ENCODE measurements at places on chromosomes 3 and 15.
A peak's percentile ranks its signal among the peaks of the same experiment; 100 is the strongest.

DNA sequence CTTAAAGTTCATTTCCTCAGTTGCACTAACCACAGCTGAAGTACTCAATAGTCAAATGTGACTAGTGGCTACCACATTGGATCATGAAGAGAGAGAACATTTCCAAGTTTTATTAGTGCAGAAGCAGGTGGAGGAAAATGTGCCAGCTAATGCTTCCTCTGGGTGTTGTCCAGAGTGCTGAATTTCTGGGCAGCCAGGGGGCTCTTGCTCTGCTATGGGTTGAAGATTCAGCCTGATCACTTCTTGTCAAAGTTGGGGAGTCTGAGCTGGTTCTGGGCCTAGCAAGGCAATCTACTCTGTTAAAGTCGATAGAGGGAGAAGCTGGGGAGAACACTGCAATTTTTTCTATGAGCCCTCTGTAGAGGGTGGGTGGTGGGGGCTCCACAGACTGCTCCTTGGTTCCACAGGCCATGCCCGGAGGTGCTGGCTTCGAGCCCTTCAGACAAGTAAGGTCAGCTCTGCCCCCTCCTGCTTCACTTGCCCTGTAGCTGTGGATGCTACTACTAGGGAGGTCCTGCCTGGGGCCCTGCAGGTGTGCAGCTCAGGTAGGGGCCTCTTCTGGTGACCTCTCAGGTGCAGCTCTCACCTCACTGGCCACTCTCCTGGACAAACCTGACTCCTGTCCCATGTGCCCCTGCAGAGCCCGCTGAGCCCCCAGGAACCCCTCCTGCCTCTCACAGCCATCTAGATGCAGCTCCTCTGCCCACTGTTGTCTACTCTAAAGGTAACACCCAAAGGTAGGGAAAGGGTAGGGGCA, 8.2 kb downstream of the ALG3 start:
- DNase-seq: no peak

GRCh38 chr3:4504340-4505261, 11.5 kb downstream of the ITPR1 start:
- DNase-seq: no peak

DNA sequence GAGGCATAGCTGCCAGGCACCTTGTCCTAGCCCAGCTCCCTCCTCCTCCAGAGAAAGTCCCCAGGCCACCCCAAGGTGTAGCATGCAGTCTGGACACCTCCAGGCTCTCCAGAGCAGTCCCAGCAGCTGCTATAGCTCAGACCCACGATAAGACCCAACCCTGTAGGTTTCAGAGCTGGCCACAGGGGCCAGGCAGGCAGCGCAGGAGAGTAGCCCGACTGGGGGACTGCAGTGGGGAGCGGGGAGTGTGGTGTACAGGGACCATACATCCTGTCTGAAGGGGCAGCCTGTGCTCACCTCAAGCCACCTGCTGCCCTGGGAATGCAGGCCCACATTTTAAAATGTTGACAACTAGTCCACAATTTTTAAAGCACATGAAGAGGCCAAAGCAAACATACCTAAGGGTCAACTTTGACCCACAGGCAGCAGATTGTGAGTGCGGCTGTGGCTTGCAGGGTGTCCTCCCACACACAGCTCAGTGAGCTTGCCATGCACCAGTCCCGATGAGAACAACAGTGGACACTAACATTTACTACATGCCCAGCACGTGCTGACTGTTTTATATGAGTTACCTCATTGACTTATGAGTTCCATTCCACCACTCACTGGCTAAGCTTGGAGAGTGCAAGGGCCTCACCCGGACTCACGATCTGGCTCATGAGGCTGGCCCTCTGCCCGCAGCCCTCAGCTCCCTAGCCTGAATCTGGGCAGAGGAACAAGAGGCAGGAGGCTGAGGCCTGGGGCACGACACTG, 81.4 kb downstream of the DNAJB8 start:
- DNase-seq: no peak

GRCh38 chr3:64174328-64174727, 50.9 kb downstream of the PRICKLE2 start:
- no peak for DNase-seq

GRCh38 chr3:66083096-66083678, 44.5 kb upstream of the MAGI1 start:
- no peak for DNase-seq

DNA sequence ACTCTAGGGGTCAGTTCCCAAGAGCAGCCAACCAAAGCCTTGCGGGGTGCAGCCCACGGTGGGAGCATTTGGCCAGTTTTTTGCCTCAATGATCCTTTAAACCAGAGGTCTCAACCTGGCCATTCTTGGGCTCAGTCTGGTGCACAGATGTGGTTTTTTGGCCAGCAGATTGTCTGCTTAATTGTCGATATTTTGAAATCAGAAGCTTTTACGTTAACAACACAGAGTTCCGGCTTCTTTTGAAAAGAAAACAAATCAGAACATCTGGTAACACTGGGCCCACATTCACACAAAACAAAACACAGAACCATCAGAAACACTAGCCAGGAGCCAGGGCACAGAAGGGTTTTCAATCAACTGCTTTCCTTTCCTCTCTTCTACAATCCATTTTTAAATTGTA, 127.7 kb downstream of the XXYLT1 start:
- DNase-seq: no peak

- DNase-seq: no peak
Observed at GRCh38 chr15:99507504-99508310, 58.1 kb upstream of the MEF2A start.

DNA sequence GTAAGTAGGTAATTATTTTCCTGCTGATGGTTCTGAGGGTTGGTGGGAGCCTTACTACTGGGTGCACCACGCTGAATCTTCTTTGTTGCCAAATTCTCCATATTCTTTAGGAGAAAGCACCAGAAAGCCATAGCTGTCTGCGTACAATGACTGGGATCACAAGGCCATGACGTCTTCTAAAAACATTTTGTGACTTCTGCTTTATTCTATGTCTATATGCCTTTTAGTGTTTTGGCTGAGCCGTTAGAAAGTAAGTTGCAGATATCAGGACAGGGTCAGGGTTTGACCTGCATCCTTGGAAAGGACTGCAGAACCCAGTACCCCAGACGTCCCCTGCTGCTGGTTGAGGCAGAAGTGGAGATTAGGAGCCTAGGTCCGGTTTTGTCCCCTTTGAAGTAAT, 95.6 kb downstream of the DNASE1L3 start:
- no peak for DNase-seq

GRCh38 chr15:61084472-61084871, 144.6 kb downstream of the RORA start:
- no peak for DNase-seq

DNA sequence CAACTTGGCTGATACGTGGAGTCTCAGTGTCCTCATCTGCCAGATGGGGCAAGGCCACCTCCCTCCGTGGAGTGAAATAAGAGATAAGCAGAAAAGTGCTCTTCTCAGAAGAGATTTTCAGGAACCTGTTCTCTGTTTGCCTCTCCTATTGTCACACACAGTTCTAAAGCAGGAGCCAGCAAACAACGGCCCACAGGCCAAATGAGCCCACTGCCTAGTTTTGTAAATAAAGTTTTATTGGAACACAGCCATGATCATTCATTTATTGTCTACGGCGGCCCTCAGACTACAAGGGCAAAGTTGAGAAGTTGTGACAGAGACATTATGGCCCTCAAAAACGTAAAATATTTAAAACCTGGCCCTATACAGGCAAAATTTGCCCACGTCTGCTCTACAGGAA, 256.8 kb upstream of the IGF1R start:
- no peak for DNase-seq

DNA sequence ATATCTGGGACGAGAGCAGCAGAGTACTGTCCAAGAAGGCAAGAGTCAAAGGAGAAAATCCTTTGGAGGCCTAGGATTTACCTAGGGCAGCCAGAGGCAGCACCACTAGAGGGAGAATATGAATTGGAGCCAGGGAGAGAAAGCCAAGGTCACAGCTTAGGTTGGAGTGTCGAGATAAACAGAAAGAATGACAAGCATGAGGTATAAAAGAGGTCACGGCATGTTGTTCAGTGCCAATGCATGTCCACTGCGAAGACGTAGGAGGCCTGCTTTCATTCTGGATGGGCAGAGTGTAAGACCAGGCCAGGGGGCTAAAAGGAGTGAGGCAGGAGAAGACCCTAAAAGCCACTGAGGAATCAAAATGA, 47.2 kb downstream of the THBS1 start:
- DNase-seq: no peak

DNA sequence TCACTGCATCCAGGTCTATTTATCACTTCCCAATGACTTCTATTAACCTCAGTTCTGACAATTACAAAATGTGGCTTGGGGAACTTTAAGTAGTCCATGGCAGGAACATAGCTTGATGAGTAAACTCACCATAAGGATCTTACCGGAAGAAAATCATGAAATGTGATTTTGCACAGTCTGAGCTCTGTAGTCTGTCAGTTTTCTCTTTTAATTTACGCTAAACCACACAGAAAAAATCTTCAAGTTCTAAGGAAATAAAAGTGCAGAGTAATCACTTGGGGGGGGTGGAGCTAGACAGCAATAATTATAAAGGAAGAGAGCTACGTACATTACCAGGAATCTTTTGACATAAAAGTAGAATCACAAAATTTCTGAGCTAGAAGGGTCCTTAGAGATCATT, 9.2 kb downstream of the TBC1D5 start:
- no peak for DNase-seq

- no peak for DNase-seq
Observed at GRCh38 chr3:89238846-89239245, 131.4 kb downstream of the EPHA3 start.

- DNase-seq: peak; percentile 17
Observed at GRCh38 chr3:52032702-52033408, 23.5 kb downstream of the DUSP7 start.

- DNase-seq: no peak
Observed at GRCh38 chr15:73787621-73788020, 34.5 kb upstream of the INSYN1 start.

DNA sequence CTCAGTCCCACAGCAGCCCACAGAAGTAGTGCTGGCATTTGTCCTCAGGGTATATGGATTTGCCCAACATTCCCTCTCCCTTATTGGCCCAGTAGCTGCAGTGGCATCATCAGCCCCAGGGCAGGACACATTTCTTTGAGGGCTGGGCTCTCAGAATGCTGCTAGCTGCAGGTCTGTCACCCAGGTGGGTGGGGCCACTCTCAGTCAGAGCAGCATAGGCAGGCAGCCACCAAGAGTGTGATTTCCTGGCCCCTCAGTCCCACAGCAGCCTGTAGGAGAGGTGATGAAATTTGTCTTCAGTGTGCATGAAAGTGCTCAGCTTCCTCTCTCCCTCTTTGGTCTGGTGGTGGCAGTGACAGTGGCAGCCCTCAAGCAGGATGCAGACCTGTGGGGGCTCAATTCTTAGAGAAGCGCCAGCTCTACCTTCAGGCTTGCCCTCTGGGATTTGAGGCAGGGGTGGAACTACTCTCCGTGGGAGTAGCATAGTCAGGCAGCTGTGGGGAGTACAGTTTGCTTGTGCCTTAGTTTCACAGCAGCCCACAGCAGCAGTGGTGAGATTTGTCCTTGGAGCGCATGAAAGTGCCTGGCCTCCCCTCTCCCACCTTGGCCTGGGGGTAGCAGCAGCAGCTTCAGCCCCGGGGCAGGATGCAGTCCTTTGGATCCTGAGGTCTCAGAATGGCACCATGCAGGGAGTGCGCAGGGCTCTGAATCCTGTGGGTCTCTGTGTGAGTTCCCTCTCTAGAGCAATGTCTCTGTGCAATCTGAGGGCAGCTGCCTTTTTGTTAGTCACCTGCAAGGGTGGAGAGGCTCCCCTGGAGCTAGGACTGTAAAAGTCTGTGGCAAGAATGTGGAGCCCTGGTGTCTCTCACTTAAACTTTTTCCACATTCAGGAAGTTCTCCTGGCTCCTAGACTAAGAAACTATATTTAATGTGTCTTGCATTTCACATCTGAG, 1229.1 kb downstream of the ROBO2 start:
- no peak for DNase-seq

DNA sequence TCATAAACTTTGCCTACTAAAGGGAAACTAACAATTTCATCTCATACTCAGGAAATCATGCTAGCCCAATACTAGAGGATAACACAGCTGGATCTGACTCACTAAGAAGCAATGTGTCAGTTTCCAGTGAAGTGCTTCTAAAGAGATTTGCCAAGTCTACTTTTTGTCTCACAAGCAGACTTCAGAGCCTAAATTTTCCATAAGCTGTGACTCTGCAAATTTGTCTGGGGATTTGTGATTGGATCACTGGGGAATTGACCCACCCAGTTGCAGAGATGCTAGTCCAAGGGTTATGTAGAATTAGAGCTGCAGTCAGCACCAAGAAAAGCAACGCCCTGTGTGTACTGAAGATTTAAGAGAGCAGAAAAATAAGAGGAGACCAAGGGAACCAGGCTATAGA, 647.1 kb downstream of the NTRK3 start:
- no peak for DNase-seq

DNA sequence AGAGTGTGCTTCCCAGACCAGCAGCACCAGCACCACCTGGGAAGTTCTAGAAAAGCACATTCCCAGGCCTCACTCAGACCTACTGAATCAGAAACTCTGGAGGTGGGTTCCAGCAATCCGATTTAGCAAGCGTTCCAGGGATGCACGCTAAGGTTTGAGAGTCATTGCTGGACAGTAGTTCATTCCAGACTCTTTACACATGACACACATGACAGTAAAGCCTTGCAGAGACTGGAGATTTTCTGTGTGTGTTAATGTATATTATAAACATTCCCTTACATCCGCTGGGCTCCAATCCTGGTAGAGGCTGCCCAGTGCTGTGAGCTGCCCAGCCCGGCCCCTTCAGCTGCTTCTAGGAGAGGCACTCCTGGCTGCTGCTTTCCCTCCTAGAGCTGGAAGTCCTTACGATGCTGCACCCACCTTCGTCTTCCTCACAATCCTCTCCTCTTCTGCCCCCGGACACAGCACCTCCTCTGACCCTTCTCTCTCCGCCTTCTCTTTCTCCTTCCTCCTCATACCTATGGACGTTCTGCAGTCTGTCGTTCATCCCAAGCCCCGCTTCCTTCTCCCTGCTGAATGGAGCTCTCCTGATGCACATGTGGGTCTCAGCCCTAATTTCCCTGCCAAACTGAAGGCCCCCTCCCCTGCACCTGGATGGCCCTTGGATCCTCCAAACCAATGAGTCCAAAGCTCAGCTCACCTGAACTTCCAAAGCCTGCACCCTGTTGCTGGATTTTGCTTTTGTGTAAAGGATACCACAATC, 44.4 kb downstream of the ITGA11 start:
- no peak for DNase-seq

- DNase-seq: no peak
Observed at GRCh38 chr3:14810801-14811661, 7.7 kb upstream of the FGD5 start.

GRCh38 chr15:42042602-42043400, 22.0 kb upstream of the PLA2G4E start:
- no peak for DNase-seq

GRCh38 chr15:74337146-74337545, 30.3 kb downstream of the CYP11A1 start:
- DNase-seq: no peak

DNA sequence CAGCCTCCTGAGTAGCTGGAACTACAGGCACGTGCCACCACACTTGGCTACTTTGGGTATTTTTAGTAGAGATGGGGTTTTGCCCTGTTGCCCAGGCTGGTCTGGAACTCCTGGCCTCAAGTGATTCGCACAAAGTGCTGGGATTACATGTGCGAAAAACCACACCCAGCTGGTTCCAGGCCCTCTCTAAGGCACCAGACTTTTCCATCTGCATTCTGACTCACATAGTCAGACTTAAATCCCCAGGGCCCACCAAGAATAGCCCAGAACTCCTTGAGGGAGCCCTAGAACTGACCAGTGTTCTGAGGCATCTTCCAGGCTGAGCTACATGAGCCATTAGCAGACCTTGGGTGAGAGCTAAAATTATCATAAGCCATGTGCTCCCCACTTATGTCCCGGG, 68.1 kb downstream of the NMD3 start:
- DNase-seq: no peak

GRCh38 chr3:19744047-19744446, 190.0 kb downstream of the EFHB start:
- no peak for DNase-seq

GRCh38 chr15:52183562-52184173, 7.5 kb downstream of the GNB5 start:
- no peak for DNase-seq
